ENCODE measurements at places on chromosomes 3 and 15. TPM values are rescaled to one million over a fixed set of nuclear protein-coding genes. Genes with fewer than 3 reads are reported as not detected.

The CPNE9 gene
- total RNA-seq: 0.41 TPM

The IL17RE gene
- total RNA-seq: under 0.01 TPM

The ARGFX gene
- not detected for total RNA-seq

The ITIH1 gene
- not detected for total RNA-seq

The OSTN gene
- total RNA-seq: 15.1 TPM

The IL12A gene
- total RNA-seq: 2.0 TPM

The ISLR gene
- 12.6 TPM for total RNA-seq

The PPARG gene
- 1.2 TPM for total RNA-seq

The SYNM gene
- 9.0 TPM for total RNA-seq

The MST1R gene
- total RNA-seq: 0.41 TPM

The CHRNB4 gene
- total RNA-seq: 0.41 TPM

The IMPDH2 gene
- 190 TPM for total RNA-seq

GRCh38 chr3:175826759-175827158 is 967.6 kb downstream of the NAALADL2 start:
- no peak for DNase-seq

GRCh38 chr3:16406166-16406565 is 107.3 kb downstream of the RFTN1 start:
- no peak for DNase-seq

GRCh38 chr3:149955449-149955848 is 15.2 kb downstream of the PFN2 start:
- no peak for DNase-seq

- DNase-seq: no peak
These were observed 53.1 kb downstream of the SLC4A7 start for GRCh38 chr3:27431116-27431515.

GRCh38 chr3:137047240-137047639 is 89.5 kb downstream of the IL20RB start:
- no peak for DNase-seq

GRCh38 chr3:53185761-53186465 is 24.9 kb downstream of the PRKCD start:
- DNase-seq: no peak

DNA sequence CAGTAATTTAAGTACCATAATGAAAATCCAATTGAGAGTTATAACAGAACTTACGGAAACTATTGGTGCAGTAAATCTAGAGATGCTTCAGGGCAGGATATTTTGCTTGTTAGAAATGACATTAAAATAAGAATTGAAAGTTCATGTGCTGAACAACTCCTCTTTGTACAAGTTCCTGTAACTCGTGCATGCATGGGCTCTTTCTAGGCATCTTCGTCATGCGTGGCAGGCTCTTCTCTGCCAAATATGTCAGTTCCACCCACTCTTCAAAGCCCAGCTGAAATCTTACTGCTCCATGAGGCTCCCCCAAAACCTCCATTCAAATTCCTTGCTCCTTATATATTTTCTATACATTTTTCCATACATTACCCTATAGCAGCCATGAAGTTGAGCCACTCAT is 48.7 kb downstream of the FBN1 start:
- no peak for DNase-seq

- DNase-seq: no peak
These were observed 45.0 kb downstream of the ZNF860 start for GRCh38 chr3:32026593-32026992.

GRCh38 chr3:149247929-149248691 is 26.5 kb upstream of the CP start:
- DNase-seq: no peak

DNA sequence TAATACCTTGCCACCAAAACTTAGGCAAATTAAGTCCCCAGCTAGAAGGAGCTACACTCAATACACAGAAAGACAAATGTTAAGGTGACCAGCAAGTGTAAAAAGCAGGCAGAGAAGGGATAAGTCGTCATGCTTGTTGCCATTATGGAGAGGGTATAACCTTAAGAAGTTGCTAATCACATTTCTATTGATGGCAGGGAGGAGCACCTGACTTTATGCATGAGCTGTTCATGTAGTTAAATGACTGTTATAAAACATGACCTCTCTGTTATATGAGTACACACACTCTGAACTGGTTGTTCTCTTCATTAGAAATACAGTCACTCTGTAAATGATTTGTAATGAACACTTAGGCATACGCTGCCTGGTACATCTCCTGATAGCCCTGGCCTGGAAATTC is 6.6 kb upstream of the CCNL1 start:
- no peak for DNase-seq

GRCh38 chr15:67741308-67741707 is 84.0 kb upstream of the SKOR1 start:
- DNase-seq: no peak

DNA sequence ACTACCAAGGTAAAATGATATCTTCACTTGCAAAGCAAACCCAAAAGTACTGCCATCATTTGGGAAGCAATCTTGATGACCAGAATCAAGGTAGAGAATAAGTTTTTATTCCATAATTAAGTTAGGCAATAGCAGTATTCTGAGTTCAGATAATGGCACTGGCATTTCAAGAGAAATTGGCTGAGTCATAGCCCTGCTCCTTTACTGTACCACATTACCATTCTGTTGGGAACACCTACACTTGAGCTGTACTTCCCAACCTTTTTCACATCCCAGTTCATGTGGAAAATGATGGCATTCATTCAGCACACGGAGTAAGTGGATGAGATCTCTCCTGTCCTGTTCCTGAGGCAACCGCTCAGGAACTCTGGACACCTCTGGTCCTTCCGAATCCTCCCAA is 311.6 kb upstream of the TPRG1 start:
- no peak for DNase-seq

- DNase-seq: no peak
These were observed 54.3 kb downstream of the DGKG start for GRCh38 chr3:186307594-186308221.

DNA sequence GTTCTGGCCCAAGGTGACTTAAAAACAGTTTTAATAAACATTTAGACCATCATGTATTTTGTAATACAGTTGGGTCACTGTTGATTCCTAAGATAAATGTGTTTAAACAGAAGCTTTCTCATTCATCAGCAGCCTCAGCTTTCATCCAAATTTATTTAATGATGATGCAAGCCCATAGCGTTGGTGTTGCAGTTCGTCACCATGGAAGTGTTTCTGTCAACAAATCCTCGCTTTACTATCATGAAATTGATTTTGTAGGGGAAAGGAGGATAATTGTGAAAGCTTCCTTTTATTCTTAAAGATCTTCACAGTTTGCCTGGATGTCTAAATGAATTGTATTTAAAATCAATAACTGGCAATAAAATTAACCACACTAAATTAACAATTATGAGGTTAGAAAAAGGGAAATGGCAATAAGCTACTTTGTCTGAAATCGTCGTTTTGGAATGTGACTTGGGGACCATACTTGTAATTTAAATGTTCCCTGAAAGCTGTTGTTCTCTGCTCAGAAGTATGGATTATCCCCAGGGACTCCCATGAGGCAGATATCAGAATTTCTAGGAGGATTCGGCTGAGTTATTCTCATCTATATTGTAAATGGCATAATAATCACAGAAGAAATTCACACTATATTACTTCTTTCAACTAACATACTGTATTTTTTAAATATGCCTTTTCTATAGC is 29.0 kb downstream of the CMSS1 start:
- DNase-seq: no peak

DNA sequence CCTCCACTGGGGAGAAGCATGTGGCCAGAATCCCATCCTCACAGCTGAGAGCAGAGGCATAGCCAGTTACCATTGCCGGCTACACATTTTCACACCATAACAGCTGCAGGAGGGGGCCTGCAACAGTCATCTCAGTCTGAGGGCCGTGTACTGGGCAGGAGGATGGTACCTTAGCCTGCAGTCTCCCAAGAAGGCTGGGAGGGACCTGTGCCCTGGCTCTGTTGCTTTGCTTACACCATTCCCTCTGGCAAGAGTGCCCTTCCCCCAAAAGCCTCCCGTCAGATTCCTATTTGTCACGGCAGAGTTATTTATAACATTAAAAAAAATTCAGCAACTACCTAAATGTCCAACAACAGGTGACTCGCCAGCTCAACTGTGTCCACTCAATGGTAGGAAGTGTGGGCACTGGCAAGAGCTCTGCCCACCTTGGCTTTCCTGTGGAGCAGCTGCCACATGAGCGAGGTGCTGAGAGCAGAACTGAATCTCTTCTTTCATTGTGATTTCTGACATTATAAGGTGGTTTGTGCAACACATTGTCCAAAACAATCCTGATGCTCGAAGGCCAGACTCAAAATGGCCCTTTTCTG is 4.4 kb downstream of the CAMKV start:
- no peak for DNase-seq

DNA sequence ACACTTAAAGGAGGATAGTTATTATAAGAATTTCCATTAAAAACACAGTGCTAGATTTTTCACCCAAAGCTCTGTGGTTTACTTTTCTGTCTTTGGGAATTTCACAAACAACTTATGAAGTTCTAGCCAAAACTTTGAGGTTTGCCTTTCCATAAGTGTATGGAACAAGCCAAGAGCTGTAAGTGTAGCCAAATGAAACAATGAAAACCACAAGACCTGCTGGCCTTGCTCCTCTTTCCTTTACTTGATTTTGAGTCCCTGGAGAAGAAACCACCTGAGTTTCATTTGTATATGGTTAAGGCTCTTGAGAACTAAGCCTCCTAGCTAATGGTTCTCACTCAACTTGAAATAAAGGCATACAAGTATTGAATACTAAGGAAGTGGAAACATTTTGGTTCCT is 365.3 kb upstream of the EPHA3 start:
- DNase-seq: no peak

DNA sequence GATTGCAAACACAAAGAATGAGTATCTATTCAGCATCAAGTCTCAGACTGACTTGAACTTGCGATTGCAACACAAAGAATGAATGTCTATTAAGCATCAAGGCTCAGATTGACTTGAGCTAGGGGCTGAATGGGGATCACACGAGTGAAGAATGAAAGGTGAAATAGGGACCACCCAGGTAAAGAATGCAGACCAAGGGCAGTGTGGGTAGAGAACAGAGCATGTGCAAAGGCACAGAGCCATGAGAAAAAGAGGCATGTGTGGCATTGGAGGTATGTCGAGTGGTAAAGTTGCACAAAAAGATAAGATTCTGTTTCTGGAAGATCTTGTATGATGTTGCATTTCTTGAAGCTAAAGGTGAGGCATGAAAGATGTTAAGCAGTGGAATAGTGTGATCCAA is 119.4 kb upstream of the GPR149 start:
- DNase-seq: no peak

GRCh38 chr3:30962084-30962483 is 67.6 kb upstream of the GADL1 start:
- DNase-seq: no peak

GRCh38 chr3:133208184-133208583 is 170.0 kb downstream of the TMEM108 start:
- DNase-seq: no peak

GRCh38 chr3:15345608-15346137 is 13.3 kb upstream of the SH3BP5 start:
- DNase-seq: no peak

DNA sequence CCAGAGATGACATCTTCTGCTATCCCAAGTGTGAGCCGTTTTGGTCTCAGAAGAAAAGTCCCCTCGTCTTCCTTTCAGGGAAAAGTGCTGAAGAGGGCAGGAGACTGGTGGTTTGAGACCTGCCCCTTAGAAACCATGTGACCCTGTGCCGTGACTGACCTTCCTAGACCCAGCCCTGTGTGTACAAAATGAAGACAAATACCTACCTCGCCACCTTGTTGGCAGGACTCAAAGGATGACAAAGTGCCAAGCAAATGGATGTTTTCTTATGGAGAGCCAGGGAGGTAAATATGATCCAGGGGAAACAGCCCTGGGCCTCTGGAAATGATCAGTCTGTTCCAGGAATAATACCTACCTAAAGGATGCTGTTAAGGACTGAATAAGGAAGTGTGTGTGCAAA is 41.3 kb downstream of the FAM174B start:
- DNase-seq: no peak

- DNase-seq: no peak
These were observed 2.3 kb upstream of the CCR8 start for GRCh38 chr3:39327053-39327745.

GRCh38 chr15:26661748-26662147 is 111.1 kb downstream of the GABRB3 start:
- DNase-seq: no peak

DNA sequence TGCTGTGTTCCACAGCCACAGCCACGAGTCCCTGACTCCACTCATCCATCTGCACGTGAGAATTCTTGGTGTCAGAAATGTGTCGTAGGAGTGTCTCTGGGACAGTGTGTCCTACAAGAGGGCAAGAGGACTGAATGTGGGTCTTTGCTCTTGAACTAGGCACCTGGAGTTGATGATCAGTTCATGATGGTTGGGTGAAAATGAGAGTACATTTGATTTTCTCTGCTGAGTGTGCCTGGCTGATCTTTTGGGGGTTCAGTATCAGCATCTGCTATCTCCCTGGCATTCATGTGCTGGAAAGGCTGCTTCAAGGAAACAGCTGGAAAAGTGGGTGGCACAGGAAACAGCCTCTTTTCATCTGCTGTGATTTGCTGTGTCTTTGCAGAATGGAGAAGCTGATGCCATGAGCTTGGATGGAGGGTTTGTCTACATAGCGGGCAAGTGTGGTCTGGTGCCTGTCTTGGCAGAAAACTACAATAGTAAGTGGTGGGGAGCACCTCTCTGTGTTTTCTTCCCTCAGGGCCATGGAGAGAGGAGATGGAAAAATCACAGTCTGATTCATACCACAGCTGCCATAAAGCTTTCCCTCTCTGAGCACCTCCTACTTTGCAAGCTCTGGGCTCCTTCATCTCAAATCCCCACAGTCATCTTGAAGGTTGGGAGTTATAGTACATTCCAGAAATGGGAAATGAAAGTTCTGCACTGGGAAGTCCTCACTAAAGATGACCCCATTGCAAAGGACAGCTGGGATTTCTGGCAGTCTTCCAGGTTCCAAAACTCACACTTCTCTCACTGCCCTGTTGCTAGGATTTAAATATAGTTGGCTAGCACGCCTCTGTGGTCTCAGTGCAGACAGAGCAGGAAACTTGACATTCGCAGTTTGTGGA is 17.8 kb downstream of the TF start:
- DNase-seq: no peak

DNA sequence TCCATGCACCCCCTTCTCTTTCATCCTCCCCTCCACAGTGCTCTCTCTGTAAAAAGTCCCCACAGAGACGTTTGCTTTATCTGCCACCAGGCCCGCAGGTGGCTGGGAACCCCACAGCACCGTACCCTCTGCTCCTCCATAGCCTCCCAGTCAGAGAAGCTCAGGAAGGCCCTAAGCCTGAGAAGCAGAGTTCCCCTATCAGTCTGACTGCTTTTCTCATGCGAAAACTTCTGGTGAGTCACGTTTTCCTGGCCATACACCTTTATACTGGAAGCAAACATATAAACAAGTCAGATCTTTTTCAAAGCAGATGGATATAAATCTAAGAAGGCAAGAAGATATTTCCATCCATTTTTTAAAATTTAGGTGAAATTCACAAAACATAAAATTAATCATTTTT is 51.5 kb upstream of the MEF2A start:
- no peak for DNase-seq

DNA sequence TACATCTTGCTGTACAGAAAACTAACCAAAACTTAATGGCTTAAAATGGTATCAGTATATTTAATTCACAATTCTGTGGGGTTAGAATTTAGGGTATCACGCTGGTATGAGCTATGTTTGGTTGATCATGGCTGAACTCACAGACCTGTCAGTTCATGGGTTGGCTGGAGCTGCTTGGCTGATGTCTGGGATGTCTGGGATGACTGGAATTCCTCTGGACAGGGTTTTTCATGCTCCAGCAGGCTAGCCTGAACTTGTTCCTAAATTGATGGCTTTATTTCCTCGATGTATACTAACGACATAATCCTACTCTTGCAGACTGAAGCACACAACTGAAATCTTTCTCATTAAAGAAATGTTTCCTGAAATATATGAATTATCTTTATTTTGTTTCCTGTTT is 338.9 kb upstream of the GBE1 start:
- DNase-seq: no peak

Data from frontal cortex (tissue), 4 donors.